ENCODE measurements at places on chromosomes 5 and 9. TPM values are rescaled to one million over a fixed set of nuclear protein-coding genes. Genes with fewer than 3 reads are reported as not detected.

DNA sequence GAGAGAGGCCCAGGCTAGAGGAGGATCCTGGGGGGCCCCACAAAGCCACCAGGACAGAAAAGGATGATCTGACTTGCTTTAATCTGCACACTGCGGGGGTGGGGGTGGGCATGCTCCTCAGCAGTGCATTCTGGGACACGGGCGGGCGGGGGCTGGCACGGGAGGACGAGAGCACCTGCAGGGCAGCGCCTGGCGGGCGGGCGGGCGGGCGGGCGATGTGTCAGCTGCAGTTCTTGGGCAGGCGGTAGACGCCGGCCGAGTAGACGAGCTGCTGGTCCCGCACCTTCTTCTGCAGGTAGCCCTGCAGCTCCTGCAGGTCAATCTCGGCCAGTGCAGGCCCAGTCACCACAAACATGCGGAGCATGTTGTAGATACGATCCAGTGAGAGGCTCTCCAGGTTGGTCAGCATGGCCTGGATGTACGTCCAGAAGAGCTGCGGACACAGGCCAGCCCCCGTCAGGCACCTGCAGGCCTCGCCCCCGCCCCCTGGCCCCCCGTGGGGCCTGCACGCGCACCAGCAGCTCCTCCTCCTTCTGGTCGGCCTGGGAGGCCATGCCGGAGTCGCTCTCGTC lies 3.0 kb upstream of the TMEM210 start:
- no peak for DNase-seq

DNA sequence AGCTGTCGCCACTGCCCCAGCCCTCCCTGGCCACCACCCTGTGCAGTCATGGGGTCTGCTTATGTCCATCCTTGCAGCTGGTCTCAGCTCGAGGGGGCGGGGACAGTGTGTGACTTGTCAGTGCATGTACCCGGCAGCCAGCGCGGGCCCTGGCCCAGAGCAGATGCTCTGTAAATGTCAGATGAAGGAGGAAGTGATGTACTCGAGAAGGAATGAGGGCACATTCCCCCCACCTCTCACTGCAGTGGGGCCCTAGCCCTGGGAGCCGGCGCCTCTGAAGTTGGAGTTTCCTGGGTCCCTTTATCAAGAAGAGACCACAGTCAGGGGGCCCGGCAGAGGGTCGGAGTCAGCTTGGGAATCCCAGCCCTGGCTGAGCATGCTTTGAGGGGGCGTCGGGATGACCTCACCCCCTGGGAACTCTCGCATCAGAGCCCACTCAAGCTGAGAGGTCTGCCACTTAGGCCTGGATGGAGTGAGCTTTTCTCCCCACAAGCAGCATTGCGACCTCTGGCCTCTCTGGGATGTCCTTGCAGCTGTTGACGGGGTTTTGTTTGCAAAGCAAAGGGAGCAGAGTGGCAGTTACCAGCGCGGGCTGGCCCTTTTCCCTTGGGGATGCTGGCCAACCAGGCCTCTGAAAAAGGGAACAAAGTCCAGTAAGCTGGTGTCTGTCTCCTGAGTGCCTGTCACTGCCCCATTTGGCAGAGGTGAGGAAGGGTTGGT lies 19.0 kb downstream of the NEURL1B start:
- DNase-seq: no peak

GRCh38 chr5:58016877-58017276 lies 443.0 kb downstream of the PLK2 start:
- DNase-seq: no peak

DNA sequence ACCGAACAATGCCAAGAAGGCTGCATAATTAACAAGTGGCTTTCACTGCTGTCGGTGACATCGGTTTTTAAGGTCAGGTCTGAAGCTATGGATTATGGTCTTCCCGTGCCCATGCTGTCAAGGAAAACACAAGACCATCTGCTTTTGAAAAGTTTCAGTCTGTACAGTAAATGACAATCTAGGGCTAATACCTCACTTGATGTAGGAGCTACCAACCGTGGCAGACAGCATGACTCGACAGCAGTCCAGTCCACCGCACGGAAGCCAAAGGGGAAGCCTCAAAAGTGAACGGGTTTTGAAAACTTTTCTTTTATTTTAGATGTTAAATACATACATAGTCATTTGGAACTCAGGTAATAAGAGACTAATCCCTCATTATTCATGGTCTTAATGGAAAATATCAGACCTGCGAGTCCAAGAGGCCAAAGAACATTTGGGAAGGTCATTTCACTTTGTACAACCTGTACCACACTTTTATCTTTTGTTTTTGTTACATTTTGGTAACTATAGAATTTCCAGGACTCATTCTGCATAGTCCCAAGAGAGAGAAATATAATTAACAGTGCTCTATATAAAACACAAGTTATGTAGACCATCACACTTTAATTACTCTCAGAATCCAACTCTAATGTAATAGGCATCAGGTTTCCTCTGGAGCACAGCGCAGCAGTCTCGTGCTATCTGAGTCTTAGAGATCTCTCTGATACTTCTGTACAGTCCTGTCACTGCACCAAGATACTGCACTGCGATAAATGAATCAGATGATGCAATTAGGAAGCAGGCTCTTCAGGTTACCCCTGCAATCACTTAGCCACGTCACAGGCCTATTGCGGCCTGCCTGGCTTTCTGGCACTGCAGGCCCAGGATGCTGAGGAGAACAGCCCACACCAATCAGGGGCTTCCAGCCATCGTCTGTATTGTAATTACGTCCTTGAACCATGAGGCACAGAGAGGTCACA lies 184.9 kb downstream of the FANCC start:
- no peak for DNase-seq

- DNase-seq: no peak
Observed at GRCh38 chr5:52863715-52864290, 76.1 kb downstream of the ITGA1 start.

DNA sequence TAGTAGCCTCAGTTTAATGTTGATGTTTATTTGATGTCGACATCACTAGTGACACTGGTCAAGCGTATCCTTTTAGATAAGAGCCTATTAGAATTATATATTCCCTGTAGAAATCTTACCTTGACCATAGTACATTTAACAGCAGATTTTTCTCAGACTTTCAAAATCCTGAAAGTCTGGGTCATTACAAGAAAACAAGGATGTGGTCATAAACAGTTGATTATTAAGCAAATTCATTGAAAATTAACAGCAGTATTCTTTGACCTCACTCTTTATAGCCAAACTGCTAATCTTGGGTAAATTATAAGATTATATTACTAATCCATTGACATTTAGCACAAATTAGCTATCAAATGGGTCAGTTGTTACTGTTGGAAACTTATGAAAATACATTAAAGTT lies 83.4 kb downstream of the GHR start:
- no peak for DNase-seq

- DNase-seq: no peak
Observed at GRCh38 chr5:94057217-94057616, 315.8 kb upstream of the POU5F2 start.

- DNase-seq: no peak
Observed at GRCh38 chr5:38948501-38948900, 102.7 kb downstream of the OSMR start.

DNA sequence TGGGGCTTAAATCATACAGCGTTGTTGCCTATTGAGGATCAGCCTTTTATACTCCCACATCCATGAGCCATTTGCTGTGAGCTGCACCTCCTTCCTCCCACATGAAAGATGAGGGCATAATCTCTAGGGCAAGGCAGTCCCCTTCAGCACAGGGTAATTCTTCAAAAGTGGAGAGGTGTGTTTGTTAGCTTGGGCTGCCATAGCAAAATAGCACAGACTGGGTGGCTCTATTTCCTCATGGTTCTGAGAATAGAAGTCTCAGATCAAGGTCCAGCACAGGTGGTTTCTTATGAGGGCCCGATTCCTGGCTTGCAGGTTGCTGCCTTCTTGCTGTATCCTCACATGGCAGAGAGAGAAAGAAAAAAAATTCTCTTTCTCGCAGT lies 121.8 kb upstream of the SLC12A2 start:
- no peak for DNase-seq

GRCh38 chr9:109875495-109876129 lies 95.6 kb downstream of the PALM2AKAP2 start:
- DNase-seq: no peak

DNA sequence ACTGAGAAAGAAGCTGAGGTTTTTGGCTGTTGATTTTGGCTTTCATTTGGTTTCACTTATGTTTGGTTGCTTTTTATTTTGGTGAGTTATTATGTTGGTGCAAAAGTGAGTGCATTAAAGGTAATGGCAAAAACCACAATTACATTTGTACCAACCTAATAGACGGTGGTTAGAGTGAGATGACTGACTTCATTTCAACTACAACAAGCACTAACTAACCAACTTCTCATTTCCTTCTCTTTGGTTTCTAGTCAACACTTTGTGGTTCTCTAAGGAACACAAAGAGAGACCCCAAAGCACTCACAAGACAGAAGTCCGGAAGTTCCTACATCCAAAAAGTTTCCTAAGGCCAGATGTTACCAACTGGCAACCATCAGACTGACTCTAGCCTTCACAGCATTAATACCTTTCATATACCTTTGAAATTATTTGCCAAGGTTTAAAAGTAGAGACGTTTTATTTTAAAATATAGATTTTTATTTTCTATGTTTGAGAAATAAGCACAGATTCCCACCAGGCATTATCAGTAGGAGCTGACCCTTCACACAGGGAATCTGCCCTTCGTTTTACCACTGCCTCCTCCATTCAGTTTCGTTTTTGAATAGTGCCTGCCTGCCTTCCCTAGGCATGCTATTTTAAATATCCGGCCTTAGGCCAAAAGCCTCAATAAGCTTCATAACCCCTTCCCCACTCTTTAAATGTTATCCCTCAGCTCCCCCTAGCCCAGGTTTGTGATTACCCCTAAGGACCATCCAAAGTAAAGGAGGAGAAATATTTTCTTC lies 301.1 kb upstream of the PTGER4 start:
- DNase-seq: no peak

GRCh38 chr9:137788561-137789294 lies 88.9 kb upstream of the CACNA1B start:
- no peak for DNase-seq

- DNase-seq: no peak
Observed at GRCh38 chr9:80465556-80465955, 893.8 kb downstream of the TLE4 start.

DNA sequence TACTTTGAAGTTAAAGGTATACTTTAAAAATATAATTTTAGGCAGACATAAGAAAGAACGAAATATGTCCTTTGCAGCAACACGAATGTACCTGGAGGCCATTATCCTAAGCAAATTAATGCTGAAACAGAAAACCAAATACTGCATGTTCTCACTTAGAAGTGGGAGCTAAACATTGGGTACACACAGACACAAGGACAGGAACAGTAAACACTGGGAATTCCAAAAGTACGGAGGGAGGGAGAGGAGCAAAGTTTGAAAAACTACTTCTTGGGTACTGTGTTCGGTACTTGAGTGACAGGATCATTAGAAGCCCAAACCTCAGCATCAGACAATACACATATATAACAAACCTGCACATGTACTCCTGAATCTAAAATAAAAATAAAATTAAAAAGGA lies 40.9 kb downstream of the TJP2 start:
- no peak for DNase-seq

DNA sequence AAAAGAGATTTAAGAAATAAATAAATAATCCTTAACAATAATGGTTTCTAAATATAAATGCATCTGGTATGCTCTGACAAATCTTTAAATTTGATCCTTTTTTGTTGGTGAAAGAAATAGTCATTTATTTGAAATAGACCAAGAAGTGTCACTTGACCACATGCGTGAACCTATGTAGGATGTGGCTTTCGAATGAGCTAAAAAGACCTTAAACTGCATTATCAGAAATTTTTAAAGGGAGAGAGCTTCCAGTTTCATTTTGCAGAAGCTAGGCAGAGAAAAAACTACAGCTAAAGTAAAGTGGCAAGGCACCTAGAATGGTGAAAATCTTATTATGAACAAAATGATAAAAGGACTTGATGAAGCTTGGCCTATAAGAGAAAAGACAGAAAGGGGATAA lies 309.2 kb upstream of the EFNA5 start:
- DNase-seq: no peak

- no peak for DNase-seq
Observed at GRCh38 chr9:69905286-69905685, 84.7 kb downstream of the CFAP95 start.

- no peak for DNase-seq
Observed at GRCh38 chr9:17900606-17901005, 321.7 kb downstream of the SH3GL2 start.

- no peak for DNase-seq
Observed at GRCh38 chr9:69130456-69131441, 43.3 kb upstream of the TJP2 start.

- DNase-seq: no peak
Observed at GRCh38 chr9:99593610-99594009, 228.1 kb upstream of the NR4A3 start.

Gene ARID3C
- polyA plus RNA-seq: 0.17 TPM

Gene TEX10
- 35.3 TPM for polyA plus RNA-seq

Gene LRRC19
- 14.9 TPM for polyA plus RNA-seq

Gene HTR4
- polyA plus RNA-seq: 0.11 TPM

Gene LECT2
- 2.6 TPM for polyA plus RNA-seq

Gene CD274
- polyA plus RNA-seq: 0.39 TPM

Gene PCDHB11
- polyA plus RNA-seq: 7.0 TPM

Gene INSL6
- polyA plus RNA-seq: 0.29 TPM

Gene PCDHGA9
- polyA plus RNA-seq: 10.1 TPM

Gene PCDHGA6
- 11.1 TPM for polyA plus RNA-seq

Gene FKBP15
- 28.7 TPM for polyA plus RNA-seq

Gene TICAM2
- 2.5 TPM for polyA plus RNA-seq
